Fibroblast of skin of scalp (primary cell): ENCODE measurements at places on chromosomes 5 and 9.

- DNase-seq, result peak; percentile 79
Measured at GRCh38 chr5:132496631-132497487, 6.3 kb upstream of the IRF1 start.

DNA sequence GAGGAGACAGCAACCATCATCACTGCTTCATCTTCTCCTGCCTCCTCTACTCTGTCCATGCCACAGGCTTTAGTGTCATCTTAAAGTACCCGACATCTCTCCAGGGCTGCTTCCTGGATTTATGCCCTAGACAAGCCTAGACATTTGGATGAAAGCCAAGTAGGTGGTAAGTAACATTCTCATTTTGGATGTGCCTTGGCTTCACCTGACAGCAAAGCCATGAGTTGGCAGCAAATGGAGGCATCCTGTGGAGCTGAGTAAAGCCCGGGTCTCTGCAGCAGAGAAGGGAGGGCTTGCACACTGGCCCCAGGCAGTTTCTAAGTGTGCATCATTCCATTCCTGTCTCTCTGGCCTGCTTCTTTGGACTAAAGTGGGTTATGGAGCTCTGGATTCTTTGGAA lies 299.1 kb downstream of the DMAC1 start:
- no peak for DNase-seq

- DNase-seq, result no peak
Measured at GRCh38 chr5:178207183-178207916, 3.0 kb downstream of the HNRNPAB start.

- DNase-seq, result no peak
Measured at GRCh38 chr5:91111473-91112238, 271.5 kb downstream of the ARRDC3 start.

DNA sequence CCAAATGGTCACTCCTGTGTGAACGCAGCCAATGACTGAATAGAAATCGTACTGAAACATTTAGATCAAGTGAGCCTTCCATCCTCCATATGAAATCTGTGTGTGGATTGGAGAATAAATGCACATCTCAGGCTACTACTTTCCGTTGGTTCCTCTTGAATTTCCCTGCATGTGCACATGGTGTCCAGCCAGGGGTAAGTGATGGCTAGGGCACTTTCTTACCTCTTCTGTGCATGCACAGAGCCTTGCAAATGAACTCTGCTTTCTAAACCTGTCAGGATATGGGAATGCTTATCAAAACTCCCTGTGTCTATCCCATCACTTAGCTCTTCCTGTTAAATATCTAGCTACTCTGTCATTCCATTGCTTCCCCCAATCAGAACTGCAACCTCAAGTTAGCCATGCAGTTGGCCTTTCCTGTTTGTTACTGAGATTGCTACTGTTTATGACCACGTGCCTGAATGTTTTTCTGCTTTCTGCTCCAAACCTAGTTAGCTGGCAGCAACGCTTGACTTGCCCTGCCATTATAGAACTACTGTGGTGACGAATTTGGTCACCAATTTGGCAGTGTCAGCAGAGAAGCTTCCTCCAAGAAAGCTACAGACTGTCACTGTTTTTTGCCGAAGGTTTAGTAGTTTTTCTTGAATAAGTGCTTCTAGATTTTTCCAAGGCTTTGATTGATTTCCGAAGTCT lies 661.6 kb downstream of the LRRC70 start:
- no peak for DNase-seq

GRCh38 chr5:6659941-6660684 lies 26.9 kb downstream of the SRD5A1 start:
- DNase-seq, result no peak

- DNase-seq, result no peak
Measured at GRCh38 chr5:169290895-169291294, 10.0 kb downstream of the SLIT3 start.

DNA sequence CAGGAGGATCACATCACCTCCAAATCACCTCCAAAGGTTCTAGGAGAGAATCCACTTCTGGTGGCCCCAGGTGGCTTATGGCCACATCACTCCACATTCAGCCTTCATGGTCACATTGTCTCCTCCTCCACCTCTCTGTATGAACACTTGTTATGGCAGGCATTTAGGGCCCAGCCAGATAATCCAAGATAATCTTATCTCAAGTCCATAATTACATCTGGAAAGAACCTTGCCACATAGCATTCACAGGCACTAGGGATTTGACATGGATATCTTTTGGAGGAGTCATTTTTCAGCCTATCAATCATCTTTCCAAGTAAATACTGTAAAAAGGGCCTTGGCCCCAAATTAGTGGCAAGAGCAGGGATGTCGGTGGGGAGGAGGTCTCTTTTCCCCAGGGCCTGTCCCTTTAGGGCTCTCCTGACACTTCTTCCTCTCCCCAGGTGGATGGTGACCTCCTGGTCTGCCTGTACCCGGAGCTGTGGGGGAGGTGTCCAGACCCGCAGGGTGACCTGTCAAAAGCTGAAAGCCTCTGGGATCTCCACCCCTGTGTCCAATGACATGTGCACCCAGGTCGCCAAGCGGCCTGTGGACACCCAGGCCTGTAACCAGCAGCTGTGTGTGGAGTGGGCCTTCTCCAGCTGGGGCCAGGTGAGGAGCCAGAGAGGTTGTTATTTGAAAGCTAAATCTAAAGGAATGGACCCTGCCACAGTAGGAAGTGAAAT lies 140.9 kb downstream of the SAXO1 start:
- no peak for DNase-seq

- DNase-seq, result no peak
Measured at GRCh38 chr5:126066836-126067235, 356.4 kb upstream of the GRAMD2B start.

DNA sequence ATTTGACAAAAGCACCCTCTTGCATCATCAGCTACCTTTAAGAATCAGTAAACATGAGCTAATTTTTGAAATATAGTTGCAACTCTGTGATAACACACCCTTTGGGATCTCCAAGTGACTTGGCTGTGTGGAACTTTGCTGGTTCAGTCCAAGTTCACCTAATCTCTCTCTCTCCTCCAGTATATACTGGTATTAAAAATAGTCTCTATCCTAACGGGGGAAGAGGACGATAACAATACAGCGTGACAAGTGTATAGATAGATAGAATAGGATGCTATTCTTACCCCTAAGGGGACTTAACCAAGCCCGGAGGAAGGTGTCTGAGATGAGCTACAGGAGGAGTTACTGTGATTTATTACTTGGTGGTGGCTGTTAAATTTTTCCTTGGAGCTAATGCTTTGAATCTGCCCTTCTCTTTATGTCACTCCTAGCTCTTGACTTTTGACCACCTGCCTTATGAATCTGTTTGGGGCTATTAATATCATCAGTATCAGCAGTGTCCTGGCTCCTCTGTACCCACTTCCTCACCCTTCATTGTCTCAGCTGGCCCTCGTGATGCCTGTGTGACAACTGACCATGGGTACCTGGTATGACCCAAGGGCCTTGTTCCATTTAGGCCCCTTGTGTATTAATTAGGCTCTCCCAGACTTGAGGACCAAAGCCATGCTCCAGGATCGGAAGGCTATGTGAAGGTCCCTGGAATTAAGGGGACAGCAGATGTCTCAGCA lies 223.9 kb downstream of the SREK1 start:
- DNase-seq, result no peak

DNA sequence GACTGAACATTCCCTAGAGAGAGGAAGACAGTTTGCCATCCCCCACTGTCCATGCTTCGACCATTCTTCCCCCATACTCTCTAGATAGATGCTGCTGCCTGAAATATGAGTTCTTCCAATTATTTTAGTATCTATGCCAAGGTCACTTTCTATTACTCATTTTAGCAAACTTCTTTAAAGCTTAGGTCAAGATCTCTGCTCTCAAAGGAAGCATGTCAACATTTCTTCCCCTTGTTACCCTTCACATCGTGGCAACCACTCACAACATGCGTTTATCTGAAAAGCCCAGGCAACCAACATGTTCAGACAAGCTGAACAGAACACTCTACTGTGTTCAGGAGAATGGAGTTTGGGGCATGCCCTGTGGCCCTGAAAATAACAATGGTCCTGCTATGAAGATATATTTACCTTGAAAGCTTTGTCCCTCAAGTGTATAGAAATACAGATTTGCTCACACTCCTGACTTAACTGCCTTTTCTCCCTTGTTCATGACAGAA lies 138.4 kb upstream of the KIF2A start:
- no peak for DNase-seq

GRCh38 chr5:32100691-32101302 lies 73.3 kb downstream of the GOLPH3 start:
- DNase-seq, result no peak

GRCh38 chr5:63831381-63831780 lies 130.9 kb downstream of the HTR1A start:
- no peak for DNase-seq

DNA sequence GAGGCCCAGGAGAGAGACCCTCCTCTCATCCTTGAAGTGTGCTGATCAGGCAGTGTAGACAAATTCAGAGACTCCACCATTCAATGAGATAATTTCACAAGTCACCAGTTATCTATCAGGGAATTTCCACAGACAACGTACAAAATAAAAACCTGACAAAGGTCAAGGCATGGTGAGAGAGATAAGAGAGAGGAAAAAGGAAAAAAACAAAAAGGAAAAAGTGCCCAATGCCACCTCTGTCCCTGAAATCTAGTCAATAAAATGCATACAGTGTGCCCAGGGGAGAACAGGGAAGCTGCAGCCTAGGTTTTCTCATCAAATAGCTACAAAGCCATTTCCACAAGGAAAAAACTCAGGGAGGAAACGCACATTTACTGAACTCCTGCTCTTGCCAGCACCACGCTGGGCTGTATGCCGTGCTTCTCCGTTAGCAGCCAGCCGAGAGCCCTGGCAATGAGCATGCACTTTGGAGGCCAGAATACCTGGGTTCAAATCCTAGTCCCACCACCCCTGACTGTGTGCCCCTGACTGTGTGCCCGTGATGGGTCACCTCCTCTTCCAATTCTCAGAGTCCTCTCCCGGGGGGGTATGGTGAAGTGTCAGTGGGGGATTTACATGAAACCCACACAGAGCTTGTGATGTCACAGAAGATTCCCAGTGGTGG lies 11.6 kb downstream of the WHRN start:
- no peak for DNase-seq

DNA sequence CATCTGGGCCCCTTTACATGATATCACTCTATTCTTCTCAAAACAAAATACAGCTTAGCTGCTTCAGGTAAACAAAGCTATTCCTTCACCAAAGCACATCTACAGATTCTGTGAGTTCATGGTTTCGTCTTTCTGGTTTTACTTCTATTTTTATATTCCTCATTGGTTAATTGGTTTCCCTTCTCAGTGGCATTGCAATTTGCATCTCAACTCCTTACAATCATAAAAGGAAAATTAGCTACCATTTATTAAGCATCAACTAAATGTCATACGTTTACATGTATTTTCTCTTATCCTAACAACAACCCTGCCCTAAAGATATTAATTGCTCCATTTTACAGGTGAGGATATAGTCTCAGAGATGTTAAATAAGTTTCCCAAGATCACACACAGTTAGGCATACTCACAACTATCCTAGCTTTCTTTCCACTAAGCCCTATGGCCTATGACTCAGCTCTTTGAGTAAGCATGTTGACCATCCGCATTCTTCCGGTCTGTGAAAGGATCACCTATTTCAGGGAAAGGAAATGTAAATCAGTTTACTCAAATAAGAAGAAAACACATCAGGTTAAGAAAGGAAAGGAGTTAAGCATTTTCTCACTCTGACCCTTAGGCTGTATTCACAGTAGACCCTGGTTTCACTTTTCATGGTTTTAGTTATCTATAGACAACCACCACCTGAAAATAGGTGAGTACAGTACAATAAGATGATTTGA lies 146.1 kb downstream of the CAAP1 start:
- DNase-seq, result no peak

DNA sequence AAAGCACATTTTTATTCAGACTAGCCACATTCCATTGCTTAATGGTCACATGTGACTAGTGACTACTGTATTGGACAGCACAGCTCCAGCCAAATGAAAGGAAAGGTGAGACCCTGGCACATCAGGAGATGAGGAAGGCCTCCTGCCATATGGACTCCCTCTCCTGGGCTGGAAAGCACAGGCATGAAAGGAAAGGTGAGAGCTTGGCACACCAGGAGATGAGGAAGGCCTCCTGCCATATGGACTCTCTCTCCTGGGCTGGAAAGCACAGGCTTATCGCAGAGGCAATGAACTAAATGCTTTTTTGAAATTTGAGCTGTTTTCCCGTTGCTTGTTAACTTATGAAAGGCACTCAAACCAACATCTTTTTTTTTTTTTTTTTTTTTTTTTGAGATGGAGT lies 144.8 kb upstream of the SLC12A2 start:
- no peak for DNase-seq

DNA sequence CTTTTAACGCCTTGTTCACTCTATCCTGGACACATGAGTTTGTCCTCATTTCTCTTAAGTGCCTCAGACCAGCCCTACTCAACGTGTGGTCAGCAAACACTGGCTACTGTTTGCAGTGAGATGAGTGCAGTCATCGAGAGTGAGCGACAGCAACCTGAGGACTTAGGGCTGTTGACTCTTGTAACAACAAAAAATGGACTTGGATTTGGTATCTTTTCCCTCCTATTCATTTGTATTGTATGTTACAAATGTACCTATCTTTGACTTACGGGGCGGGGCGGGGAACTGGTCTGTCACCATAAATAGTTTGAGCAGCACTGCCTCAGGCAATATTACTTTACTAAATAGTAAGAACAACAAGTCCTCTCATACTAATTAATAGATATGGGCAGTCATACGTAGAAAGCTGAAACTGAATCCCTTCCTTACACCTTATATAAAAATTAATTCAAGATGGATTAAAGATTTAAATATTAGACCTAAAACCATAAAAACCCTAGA lies 84.1 kb downstream of the TLE1 start:
- DNase-seq, result no peak

GRCh38 chr5:131774652-131775367 lies 22.0 kb downstream of the FNIP1 start:
- DNase-seq, result no peak

DNA sequence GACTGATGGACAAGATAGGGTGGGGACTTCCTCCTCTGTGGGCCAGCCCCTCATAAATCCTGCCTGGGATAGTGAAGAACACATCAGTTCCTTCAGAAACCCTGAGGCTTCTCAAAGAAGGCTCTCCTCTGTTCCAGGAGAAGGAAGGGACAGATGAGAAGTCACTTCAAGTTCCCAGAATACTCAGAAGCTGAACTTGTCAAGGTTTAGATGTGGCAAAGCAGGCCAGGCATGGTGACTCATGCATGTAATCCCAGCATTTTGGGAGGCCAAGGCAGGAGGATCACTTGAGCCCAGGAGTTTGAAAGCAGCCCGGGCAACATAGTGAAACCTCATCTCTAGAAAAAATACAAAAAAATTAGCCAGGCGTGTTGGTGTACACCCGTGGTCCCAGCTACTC lies 38.5 kb downstream of the STOM start:
- no peak for DNase-seq

DNA sequence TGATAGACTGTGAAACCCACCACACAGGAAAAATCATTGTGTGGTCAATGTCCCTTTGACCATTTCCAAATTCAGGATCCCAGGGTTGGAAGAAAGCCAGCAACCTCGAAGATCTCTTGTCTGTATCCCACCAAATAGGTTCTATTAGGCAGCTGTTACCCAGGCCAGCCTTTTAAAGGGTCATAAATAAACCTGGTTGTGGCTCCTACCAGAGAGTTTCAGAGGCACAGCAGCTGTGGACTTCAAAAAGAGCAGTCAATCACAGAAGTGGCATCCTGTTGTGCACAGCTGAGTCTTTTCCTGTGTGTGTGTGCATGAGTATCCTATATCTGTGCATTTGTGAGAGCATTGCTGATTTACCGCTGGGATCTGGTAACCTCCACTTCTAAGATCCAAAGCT lies 23.7 kb upstream of the OR2S2 start:
- DNase-seq, result no peak
